Activated naive CD8-positive, alpha-beta T cell treated with anti-CD3 and anti-CD28 coated beads for 36 hours (primary cell): ENCODE measurements at places on chromosomes 6 and 20. TPM values are rescaled to one million over a fixed set of nuclear protein-coding genes. Genes with fewer than 3 reads are reported as not detected.

GRCh38 chr20:24968278-24968800 is 19.3 kb downstream of the CST7 start:
- DNase-seq = no peak
- H3K4me3 ChIP-seq = no peak overlapping the region

DNA sequence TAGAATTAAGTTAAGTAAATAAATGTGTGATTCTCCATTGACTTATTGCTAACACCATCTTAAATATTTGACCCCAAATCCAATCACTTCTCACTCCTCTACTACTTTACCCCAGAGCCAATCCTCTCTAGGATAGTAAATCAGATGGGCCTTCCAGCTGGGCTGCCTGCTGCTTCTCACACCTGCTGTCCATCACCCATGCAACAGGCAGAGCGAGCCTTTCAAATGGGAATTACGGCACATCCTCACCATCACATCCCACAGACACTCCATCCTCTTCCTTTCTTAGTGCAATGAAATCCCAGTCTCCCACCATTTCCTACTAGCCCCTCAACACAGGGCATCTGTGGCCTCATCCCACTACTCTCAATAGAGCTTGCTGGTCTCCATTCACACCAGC is 34.0 kb downstream of the HLA-F start:
- H3K36me3 ChIP-seq = no peaks in the 10 kb centered on the region
- H3K27me3 ChIP-seq = no peaks in the 10 kb centered on the region
- H3K4me3 ChIP-seq = no peak overlapping the region
- H3K27ac ChIP-seq = no peak overlapping the region
- no peaks in the 10 kb centered on the region for H3K4me1 ChIP-seq

DNA sequence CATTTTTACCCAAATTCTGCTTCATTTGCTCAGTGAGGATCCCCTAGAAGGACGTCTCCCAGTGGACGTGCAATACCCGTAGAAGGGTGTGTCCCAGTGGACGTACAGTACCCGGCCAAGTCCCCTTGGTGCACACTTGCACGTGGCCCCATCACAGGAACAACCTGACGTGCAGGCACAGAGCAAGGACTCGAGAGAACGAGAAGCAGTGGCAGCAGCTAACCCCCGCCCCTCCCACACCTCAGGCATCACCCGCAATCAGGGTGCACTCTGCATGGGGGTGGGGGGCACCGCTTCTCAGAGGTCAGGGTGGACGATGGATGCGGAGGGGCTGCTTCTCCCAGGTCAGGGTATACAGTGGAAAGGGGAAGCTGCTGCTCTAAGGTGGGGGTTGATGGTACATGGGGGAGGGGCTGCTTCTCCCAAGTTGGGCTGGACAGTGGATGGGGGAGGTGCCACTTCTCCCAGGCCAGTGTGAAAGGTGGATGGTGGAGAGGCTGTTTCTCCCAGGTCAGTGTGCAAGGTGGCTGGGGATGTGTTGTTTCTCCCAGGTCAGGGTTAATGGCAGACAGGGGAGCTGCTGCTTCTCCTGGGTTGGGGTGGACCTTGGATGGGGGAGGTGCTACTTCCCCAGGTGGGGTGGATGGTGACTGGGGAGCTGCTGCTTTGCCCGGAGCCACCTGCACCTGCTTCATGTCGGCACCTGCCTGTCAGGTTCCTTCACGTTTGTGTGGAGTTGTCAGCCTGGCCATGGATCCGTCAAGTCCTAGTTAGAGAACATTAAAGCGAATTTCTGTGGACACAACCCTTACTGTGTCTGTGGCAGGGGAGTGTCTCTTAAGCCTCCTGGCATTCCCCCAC is 1.0 kb upstream of the THBS2 start:
- H3K27ac ChIP-seq = no peak overlapping the region
- DNase-seq = no peak
- peaks cover 70% of the 10 kb centered on the region for H3K27me3 ChIP-seq

DNA sequence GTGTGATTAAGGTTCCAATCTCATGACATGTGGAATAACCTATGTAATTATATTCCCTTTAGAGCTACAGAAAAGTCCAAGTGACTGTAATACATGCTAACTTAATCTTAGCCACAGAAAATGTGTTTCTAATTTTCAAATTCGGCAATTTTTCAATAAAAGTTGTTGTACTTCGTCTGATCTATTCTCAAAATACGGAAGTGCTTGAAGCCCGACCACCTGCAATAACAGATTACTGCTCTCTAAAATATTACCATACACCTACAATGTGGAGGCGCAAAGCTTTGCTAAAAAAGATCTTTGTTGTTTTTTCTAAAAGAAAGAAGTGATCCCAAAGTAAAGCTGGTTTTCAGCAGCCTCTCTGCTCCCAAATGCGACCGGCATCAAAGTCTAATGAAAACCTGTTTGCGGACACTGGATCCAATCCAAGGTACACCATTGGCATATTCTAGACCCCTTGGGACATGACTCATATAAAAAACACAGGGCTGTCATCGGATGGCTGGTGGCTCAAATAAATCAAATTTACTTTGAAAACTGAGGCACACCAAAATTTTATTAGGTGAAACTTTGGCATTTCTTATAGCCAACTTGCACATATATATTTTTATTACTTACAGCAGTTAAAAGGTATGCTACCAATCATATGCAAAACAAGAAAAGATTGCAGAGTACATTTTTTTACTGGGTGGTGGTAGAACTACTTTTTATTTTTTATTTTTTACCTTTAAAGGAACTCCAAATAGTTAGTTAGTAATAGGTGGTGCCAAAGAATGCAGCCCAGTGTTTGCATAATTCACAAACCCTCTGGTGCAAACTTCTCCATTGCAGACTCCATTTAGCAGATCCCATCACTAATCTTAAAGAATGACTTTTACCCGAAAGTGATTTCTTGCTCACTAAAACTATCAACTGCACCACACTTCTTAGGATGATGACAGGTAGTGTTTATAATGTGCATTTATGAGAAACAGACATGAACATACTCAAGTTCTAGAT is 118.7 kb upstream of the TBX18 start:
- no peaks in the 10 kb centered on the region for H3K4me1 ChIP-seq
- no peaks in the 10 kb centered on the region for H3K27me3 ChIP-seq
- no peak overlapping the region for H3K27ac ChIP-seq
- DNase-seq = no peak

CCN6 gene
- total RNA-seq = 0.30 TPM

PBOV1 gene
- not detected for total RNA-seq

ULBP3 gene
- total RNA-seq = 1.1 TPM
